GM12892 (cell line): ENCODE measurements at places on chromosomes 5 and 9.

GRCh38 chr5:38468978-38469706, 87.3 kb downstream of the LIFR start:
- DNase-seq: no peak

- DNase-seq: no peak
Measured at GRCh38 chr5:14640765-14641164, 23.8 kb upstream of the OTULIN start.

DNA sequence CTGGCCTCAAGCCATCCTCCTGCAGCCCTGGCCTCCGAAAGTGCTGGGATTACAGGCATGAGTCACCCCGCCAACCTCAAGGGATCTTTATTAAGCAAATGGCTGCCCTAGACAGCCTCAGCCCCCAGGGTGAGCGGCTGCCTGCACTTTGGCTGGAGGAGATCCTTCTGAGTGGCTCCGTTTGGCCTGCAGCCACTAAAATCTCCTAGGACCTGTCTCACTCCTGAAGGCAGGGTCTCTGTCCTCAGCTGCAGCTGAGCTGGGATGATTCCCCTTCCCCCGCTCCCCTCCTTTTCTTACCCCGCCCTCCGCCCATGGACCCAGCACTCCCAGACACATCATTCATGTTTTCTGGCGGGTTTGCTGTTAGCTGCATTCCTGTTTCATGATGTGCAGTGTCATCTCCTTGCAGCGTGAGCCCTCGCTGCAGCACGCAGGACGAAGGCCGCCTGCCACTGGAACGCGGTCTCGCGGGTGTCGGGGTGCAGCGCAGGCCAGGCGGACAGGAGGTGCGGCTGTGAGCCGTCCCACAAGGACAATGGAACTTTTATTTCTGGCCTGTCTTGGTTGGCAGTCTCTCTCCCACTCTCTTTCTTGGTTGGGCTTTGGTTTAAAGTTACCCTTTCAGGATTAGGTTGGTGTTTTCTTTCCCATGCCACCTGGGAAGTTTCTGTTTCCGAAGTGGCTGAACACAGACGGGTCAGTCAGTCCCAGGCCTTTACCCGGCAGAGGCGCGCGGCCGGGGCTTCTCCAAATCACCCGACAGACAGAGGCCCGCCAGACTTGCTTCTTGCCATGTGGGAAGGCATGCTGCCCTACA, 137.1 kb downstream of the FOXD1 start:
- DNase-seq: no peak

DNA sequence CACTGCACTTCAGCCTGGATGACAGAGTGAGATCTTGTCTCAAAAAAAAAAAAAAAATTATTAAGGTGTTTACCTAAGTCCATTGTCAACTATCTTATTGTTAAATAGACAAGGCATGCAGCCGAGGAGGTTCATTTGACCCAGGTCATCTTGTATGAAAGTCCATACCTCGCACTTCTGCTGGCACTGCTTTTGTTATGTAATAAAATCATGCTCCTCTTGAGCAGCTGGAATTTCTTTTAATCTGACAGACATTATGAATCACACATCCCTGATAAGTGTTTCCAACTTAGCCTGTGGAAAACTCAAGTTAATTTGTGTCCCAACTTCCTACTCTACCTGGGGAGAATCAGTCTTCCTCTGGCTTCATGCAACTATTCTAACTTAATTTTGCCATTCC, 315.6 kb upstream of the KLF4 start:
- DNase-seq: no peak

DNA sequence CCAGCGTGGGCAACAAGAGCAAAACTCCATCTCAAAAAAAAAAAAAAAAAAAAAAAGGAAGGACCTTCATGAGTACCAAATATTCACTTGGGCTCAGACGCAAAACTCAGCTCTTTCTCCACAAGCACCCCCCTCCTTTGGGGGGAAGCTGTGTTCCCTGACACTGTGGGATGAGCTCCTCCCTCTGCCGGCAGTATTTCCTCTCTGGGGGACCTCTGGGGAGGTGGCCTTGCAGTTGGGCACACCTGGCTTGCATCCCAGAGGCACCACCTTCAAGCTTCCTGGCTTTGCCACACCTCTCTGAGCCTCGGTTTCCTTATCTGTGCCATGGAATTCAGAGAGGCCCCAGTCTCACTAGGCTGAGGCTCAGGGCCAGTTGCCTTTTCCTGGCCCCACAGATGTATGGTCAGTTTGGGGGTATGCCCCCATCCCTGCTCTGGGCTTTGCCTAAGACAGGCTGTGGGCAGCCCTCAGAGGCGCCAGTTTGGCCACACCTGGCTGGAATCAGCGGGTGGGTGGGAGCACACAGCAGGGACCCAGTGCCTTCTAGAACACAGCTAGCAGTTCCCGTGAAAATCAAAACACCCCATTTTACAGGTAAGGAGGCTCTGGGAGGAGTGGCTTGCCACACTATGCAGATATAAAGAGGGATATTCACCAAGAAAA, 157.5 kb upstream of the IER5L start:
- no peak for DNase-seq
